Left cardiac atrium (tissue), 4 donors: ENCODE measurements at places on chromosomes 2 and 18. TPM values are rescaled to one million over a fixed set of nuclear protein-coding genes. Genes with fewer than 3 reads are reported as not detected.
A peak's percentile ranks its signal among the peaks of the same experiment; 100 is the strongest.

DNA sequence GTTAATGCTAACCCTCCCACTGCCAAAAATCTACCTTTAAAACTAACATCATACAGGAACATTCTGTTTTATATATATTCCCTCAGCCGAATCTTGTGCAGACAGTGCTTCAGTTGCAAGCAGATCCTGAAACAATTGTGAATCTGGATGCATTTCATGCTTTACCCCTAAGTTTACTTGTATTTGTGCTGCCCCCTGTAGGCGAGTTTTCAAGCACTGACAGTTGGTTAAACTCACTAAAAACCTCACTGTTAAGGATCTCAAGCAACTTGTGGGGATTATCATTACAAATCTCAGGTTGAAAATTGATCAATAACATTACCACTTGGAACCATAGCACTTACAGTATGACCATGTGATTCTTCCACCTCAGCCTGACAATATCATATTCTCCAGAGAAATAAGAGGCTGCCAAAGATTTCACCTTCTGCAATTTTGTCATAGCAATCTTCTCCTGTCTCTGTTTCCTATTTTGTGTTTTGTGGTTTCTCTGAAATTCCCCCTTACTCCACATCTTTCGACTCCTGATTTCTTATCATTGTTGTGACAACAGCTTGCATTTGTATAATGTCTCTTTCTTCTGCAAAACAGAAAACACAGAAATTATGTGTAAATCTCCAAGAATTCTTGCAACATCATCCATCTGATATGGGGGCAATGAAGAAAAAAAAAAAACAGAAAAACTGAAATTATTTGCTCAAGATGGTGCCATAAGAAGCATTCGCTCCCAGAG, 354.6 kb upstream of the SETBP1 start:
- DNase-seq = peak; percentile 66

ZNF396 gene
- 1.0 TPM for total RNA-seq

AOX1 gene
- 16.6 TPM for total RNA-seq

TDRD15 gene
- total RNA-seq = not detected
